ENCODE measurements at places on chromosomes 11 and 22. TPM values are rescaled to one million over a fixed set of nuclear protein-coding genes. Genes with fewer than 3 reads are reported as not detected.

SNU13 gene
- 161 TPM for total RNA-seq

CASP5 gene
- total RNA-seq: not detected

PATE2 gene
- total RNA-seq: not detected

STK33 gene
- 1.3 TPM for total RNA-seq

OR52E4 gene
- not detected for total RNA-seq

TUB gene
- total RNA-seq: 0.25 TPM

BTBD18 gene
- total RNA-seq: not detected

CCDC73 gene
- not detected for total RNA-seq

SCGB1D2 gene
- not detected for total RNA-seq

LTBP3 gene
- 58.2 TPM for total RNA-seq

TRIM6 gene
- total RNA-seq: 4.7 TPM

LSP1 gene
- total RNA-seq: 0.20 TPM

DERL3 gene
- 3.1 TPM for total RNA-seq

ROBO4 gene
- total RNA-seq: 405 TPM

Data from mammary microvascular endothelial cell (primary cell).